ENCODE measurements at places on chromosomes 12 and 14.

- DNase-seq: no peak
Measured at GRCh38 chr14:81311778-81312177, 88.3 kb downstream of the STON2 start.

DNA sequence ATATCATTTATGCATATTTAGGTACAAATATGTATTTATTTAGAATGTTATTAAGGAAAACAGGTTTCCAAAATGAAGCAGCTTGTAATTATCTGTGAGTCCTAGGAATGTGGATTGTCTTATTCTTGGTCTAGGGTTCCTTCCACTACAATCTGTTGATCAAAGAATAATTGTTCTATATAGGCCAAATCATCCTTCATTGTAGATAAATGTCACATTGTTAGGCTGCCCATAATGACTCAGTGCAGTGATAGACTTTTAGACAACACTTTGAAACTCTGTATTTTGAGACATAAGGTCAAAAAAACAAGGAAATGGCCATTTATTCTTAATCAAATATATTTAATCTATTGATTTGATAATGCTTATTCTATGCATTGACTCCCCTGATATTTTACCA lies 283.0 kb downstream of the ACSS3 start:
- no peak for DNase-seq

DNA sequence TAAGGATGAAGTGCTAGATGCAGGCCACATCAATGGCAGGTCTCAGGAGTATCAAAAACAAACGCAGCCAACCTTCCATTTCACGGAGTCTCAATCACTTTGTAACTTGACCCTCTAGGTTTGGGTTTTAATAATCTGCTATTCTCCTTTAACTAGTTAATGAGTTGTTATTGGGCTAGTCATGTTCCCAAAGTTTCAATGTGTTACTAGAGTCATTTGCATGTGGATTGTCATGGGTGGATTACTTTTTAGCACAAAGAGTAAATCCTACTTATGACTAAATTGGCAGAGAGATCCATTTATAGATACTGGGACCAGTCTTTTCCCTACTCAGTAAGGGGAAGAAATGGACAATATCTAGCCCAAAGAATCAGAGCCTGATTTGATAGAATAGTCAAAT lies 151.0 kb downstream of the BCAT1 start:
- no peak for DNase-seq

DNA sequence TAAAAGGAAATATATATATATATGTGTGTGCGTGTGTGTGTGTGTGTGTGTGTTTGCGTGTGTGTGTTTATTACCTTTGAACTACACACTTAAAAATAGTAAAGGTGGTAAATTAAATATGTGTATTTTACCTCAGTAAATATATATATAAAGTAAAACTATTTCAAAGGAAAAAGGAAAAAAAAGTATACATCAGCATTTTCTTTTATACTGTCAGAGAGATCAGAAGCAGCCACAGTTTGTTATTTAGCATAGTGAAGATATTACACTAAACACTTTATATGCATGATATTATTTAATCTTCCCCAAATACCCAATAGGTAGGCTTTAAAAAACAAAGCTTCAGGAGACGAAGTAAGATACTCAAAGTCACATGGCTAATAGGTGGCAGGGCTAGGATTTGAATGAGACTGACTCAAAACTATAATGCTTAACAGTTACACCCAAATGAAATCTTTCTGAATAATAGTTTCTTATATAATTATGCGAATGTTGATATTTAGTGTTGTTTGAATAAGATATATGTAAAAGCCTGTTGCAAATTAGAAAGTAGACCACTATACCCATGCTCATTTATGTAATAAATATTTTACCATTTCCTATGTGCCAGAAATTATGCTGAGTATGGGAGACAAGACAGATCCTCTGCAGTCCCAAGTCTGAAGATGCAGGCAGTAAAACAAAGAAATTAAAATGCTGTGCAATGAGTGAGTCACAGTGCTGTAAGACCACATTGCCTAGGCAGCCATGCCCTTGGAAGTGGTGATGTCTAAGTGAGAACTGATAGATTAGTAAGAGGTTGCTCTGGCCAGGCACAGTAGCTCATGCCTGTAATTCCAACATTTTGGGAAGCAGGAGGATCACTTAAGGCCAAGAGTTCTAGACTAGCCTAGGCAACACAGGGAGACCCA lies 66.1 kb downstream of the PDZRN4 start:
- no peak for DNase-seq

GRCh38 chr12:56931474-56931978 lies 2.7 kb downstream of the SDR9C7 start:
- DNase-seq: peak; percentile 31

DNA sequence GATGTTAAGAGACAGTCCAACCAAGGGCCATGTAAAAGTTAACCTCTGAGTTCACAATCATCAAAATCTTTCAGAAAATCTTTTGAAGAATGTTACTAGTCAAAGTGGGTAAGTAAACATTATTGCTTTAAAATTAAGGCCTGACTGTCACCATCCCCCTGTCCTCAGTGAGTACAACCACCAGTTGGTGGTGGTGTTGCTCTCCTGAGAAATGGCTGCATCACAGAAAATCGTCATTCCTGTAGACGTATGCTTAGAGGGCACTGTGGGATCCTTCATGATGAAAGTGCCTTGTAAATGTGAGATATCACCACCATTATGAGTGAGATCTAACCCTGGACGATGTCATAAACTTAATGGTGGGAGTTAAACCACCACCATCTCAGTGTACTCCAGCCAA lies 451.2 kb downstream of the RPS29 start:
- DNase-seq: peak; percentile 23

Data from HT1080 (cell line).